Mucosa of descending colon (tissue), 3 donors: ENCODE measurements at places on chromosomes 1 and 21.

DNA sequence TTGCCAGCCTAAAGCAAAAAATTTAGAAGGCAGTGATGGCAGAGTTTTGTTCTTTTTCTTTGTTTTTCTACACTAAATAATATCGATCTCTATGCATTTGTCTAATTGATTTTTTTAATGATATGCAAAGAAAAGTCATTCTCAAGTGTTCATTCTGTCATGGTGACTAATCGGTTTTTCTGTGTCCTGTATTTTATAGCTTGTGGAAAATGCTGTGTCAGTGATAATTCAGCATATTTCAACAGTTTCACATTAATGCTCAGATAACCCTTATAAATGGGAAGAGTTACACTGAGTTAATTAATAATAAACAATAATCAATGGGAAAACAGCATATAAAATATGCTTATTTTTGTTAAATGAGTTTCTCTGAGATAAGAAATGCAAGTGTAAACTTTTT is 824.9 kb downstream of the AMY1C start:
- no peak for DNase-seq

GRCh38 chr1:70222716-70223235 is 1.6 kb downstream of the SRSF11 start:
- DNase-seq: no peak

DNA sequence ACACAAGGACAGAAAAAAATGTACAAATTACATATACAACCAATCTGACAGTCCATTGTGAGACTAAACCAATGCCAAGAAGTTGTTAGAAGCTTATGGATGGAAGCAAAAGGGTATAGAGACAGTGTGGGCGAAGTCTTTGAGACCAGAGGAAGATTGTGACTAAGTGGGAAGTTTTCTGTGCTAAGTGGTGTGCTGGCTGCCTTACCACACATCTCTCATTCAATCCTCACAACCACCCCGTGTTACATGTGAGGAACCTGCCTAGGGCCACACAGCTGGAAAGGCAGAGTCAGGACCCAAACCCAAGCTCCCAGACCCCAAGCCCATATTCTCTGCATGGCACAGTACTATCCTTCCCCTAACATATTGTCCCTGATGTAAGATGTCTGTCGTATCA is 53.5 kb upstream of the DUSP10 start:
- DNase-seq: no peak

GRCh38 chr1:26734501-26735058 is 38.8 kb downstream of the ARID1A start:
- DNase-seq: no peak

DNA sequence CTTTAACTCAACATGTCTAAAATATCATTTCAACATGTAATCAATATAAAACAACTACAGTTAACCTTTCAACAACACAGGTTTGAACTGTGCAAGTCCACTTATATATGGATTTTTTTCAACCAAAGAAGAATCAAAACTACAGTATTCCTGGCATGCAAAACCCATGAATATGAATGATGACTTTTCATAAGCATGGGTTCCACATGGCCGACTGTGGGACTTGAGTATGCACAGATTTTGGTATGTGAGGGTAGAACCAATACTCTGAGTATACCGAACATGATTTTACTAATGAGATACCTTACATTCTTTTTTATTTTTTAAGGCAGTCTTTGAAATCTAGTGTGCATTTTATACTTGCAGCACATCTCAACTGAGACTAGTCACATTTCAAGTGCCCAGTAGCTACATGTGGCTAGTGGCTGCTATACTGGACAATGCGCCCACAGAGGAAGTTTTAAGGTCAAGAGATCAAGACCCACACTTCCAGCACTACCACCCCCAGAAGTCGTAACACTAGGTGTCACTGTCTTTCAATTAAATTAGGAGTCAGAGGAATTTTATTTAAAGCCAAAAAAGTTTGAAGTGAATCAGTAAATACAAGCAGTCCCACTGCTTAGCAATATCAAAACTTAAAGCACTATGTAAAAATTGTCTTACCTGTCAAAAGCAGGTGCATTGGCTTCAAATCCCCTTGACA is 40.0 kb downstream of the SYNJ1 start:
- no peak for DNase-seq

- no peak for DNase-seq
Measured at GRCh38 chr1:66223681-66224080, 310.3 kb upstream of the SGIP1 start.
